Spleen (tissue), 13 donors: ENCODE measurements at places on chromosomes 1 and 21. TPM values are rescaled to one million over a fixed set of nuclear protein-coding genes. Genes with fewer than 3 reads are reported as not detected.

The CLEC20A gene
- polyA plus RNA-seq: 1.2 TPM

The IL10 gene
- 3.8 TPM for polyA plus RNA-seq

The MFAP2 gene
- polyA plus RNA-seq: 3.9 TPM

The KPRP gene
- not detected for polyA plus RNA-seq

The CLDN17 gene
- polyA plus RNA-seq: not detected

The IGFN1 gene
- polyA plus RNA-seq: 0.02 TPM

The RER1 gene
- polyA plus RNA-seq: 68.7 TPM

The CAMK2N1 gene
- polyA plus RNA-seq: 4.5 TPM

The SDC3 gene
- 8.0 TPM for polyA plus RNA-seq

The SRP9 gene
- 167 TPM for polyA plus RNA-seq

The AXDND1 gene
- 0.20 TPM for polyA plus RNA-seq

The TDRD5 gene
- polyA plus RNA-seq: 0.06 TPM

The ABCA4 gene
- polyA plus RNA-seq: 0.05 TPM

The PDPN gene
- polyA plus RNA-seq: 0.32 TPM

The A3GALT2 gene
- not detected for polyA plus RNA-seq

The TNFSF4 gene
- 1.4 TPM for polyA plus RNA-seq

The CD48 gene
- 371 TPM for polyA plus RNA-seq

The OR2G6 gene
- not detected for polyA plus RNA-seq

The PCSK9 gene
- polyA plus RNA-seq: 0.03 TPM

The LRRC53 gene
- not detected for polyA plus RNA-seq

The FHAD1 gene
- 0.22 TPM for polyA plus RNA-seq

The OR2T29 gene
- polyA plus RNA-seq: not detected

The LGR6 gene
- polyA plus RNA-seq: 2.0 TPM

The VCAM1 gene
- 65.7 TPM for polyA plus RNA-seq

The SPRR1B gene
- 0.30 TPM for polyA plus RNA-seq

The ANGPTL3 gene
- polyA plus RNA-seq: not detected

The NEK2 gene
- polyA plus RNA-seq: 4.0 TPM

The ZNF281 gene
- polyA plus RNA-seq: 5.2 TPM

The CLCA2 gene
- polyA plus RNA-seq: not detected

The PKP1 gene
- polyA plus RNA-seq: 0.04 TPM

The SLC30A2 gene
- not detected for polyA plus RNA-seq

The UMODL1 gene
- polyA plus RNA-seq: not detected

The PRDX1 gene
- polyA plus RNA-seq: 457 TPM

The CA6 gene
- 0.11 TPM for polyA plus RNA-seq
